ENCODE measurements at places on chromosomes 4 and X. TPM values are rescaled to one million over a fixed set of nuclear protein-coding genes. Genes with fewer than 3 reads are reported as not detected.

Gene LDOC1
- 12.7 TPM for total RNA-seq

Gene ARHGAP6
- not detected for total RNA-seq

Gene XPNPEP2
- 1.3 TPM for total RNA-seq

Gene KLKB1
- not detected for total RNA-seq

Gene NAA11
- total RNA-seq = not detected

Gene GPR143
- total RNA-seq = not detected

Gene SMIM10L2A
- total RNA-seq = 1.1 TPM

Gene TRAM1L1
- total RNA-seq = not detected

Gene IL2RG
- total RNA-seq = 518 TPM
